ENCODE measurements at places on chromosomes 6 and 20.

DNA sequence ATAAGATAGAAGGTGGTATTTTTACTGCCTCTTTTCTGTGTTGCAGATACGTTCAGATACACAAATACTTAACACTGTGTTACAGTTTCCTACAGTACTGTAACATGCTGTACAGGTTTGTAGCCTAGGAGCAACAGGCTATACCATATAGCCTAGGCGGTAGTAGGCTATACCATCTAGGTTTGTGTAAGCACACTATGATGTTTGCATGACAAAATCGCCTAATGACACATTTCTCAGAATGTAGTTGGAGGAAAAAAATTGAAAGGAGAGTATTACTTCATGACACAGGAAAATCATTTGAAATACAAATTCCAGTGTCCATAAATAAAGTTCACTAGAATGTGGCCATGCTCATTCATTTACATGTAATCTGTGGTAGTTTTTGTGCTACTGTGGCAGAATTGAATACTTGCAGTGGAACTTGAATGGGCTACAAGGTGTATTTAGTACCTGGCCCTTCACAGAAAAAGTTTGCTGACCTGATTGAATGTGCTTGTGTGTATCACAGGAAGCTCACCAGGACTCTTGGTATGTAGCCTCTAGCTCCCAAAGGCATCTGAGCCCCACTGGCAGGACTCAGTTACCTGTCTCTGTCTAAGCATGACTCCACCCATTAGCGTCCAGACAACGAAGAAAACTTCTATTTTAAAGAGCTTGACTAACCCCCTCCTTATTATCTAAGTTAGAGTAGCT lies 18.8 kb downstream of the TOP1 start:
- DNase-seq: no peak

GRCh38 chr6:18473755-18474154 lies 86.6 kb downstream of the RNF144B start:
- no peak for DNase-seq

GRCh38 chr6:36039112-36039511 lies 11.5 kb downstream of the MAPK14 start:
- DNase-seq: no peak

DNA sequence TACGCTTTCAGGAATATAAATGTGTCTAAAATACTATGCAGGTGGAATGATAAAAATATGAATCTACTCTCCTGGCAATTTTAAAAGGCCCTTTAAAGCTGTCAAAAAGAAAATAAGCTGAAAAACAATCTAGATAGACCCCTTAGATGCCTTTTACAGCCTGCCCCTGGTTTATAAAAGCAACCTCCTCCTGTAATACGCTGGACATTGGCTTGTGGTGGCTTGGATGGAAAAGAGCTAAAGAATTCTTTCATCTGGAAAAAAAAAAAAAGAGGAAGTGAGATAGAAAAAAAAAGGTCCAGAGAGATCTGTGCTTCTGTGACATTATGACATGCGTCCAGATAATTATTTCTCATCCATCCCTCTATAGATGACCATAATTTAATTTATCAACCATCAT lies 115.9 kb upstream of the NRSN1 start:
- DNase-seq: no peak

DNA sequence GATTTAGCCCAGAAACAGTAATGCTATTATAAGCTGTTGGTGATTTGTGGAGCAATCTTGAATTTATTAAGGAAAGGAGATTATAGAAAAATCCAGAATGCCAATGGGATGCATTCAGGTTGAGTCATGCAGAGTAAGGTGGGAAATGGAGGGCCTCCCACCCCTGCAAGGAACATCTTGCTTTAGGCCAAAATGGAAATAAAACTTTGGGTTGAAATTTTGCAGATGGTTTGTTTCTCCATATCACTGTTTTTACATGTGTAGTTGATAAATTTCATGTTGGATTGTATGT lies 152.4 kb downstream of the BCAS1 start:
- no peak for DNase-seq

Data from DMS79 (cell line).